ENCODE measurements at places on chromosomes 11 and 22.

DNA sequence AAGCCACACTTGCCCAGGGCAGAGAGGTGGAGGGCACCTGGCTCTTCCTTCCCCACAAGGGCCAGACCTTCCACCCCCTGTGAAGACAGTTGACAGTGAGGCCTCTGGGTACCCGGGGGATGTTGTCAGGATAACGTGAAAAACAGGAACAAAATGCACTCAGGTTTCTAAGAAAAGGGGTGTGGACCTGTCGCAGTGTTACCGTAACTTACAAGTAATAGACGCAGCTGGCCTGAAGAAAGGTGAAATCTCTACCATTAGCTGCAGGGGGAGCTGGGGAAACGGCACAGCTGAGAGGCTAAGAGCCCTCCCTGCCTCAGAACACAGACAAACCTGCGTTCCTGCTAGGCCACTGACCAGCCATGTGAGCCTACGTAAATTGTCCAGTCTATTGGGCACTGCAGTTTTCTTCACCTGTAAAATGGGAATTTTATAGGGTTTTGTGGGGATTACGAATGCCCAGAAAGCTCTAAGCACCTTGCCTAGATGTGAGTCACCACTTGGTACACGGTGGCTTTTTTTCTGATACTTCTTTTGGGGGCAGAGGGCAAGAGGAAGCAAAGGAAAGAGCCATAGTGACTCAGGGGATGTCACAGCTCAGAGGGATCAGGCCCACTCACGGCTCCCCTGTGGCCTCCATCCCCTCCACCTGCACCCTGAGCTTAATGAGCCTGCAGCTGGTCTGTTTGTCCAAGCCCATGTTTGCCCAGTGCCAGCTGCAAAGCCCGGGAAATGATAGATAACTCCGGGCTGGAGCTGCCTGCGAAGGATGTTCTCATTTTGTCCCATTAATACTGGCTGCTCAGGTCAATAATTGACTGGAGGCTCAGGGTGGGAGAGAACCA is 18.4 kb upstream of the CABP7 start:
- DNase-seq = no peak

DNA sequence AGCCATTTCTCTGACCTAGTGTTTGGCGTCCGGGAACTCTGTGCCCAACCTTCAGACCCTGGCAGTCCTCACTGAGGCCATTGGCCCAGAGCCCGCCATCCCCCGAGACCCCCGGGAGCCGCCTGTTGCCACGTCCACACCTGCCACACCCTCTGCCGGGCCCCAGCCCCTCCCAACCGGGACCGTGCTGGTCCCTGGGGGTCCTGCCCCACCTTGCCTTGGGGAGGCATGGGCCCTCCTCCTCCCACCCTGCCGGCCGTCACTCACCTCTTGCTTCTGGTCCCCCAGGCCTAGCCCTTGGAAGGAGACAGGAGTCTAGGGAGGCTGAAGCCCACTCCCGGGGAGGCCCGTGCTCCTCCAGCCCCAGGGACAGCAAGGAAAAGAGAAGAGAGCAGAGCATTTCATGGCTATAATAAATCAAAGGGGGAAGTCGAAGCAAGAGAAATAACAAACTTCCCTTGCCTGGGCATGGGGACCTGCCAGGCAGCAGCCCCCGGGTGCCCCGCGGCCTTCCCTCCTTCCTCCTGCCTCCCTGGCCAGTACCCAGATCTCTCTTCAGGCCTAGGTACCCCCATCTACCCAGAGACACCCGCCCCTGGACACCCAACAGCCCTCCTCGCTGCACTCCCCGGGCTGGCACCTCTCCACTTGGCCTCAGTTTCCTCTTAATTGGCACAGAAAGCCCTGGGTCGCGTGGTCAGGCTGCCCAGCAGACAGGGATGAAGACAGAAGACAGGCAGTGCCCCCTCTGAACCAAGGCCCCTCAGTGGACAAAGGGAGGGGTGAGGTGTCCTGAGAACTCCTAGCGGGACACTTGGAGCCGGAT is 13.0 kb upstream of the SLC39A13 start:
- no peak for DNase-seq

- no peak for DNase-seq
Measured at GRCh38 chr11:96447208-96448110, 57.6 kb downstream of the JRKL start.

GRCh38 chr11:87019613-87020271 is 18.0 kb upstream of the TMEM135 start:
- peak; percentile 50 for DNase-seq

DNA sequence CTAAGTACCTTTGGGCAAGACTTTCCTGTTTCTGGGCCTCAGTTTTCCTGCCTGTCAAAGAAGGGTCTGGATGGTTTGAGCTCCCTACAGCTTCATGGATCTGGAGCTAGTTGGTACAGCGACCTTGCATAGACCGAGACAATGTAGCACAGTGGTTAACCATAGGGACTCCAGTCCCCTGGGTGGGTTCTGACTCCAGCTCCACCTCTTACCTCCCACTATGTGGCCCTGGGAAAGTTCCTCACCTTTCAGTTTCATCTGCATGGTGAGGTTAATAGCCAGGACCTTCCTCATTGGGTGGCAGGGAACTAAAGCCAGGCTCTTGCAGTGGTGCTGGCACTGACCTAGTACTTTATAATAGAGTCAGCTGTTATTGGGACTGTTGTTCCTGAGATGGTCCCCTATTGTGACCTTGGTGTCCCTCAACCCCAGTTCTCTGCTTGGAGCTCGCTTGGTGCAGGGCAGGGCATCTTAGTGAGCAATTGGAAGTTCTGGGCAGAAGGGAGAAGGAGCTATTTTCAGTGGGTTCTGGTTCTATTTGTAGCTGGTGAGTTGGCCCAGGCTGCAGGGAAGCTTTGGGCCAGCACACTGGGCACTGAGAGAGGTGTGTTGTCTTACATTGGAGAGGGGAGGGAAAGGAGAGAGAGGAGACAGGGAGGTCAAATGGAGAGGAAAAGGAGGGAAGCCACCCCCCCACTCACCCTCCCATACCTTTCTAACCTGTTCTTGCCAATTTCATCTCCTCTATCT is 10.7 kb upstream of the MTMR3 start:
- no peak for DNase-seq

- DNase-seq = no peak
Measured at GRCh38 chr11:73286240-73286810, 14.2 kb downstream of the P2RY6 start.

GRCh38 chr11:47241841-47242301 is 6.7 kb downstream of the ACP2 start:
- DNase-seq = no peak

GRCh38 chr11:13228572-13228971 is 49.0 kb upstream of the BMAL1 start:
- DNase-seq = no peak

DNA sequence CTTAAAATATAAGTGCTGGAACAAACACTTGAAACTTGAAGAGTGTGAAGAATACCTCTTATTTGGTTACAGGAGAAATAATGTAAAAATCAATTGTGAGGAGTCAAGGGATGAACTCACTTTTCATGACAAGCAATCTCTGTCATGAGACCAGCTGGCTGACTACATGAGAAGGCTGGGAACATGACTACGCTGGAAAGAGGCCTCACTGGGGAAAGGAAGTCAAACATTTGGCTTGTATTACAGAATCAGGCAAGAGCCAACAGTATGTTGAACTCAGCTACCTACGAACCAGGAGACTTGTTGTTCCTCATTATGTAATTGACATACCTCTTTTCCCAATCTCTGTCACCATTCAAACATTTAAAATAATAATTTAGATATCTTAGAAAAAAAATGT is 14.4 kb downstream of the DCDC1 start:
- DNase-seq = no peak

DNA sequence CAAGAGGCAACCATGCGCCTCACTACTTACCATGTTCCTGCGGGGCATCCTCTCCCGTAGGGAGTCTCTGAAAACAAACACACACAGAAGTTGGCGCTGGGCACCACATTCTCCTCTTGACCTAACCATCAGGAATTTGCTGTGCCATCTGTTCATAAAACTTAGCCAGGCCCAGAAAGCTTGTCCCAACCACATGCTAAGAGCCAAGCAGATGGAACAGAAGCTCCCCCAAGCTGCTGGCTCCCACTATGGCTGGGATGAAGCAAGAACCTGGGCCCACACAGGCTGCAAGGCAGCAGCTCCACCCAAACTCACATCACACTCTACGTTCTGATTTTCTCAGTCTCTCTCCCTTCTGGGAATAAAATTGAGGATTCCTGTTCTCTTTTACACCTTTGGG is 17.4 kb downstream of the HPS4 start:
- DNase-seq = no peak

GRCh38 chr11:26704249-26704648 is 17.6 kb downstream of the SLC5A12 start:
- no peak for DNase-seq

DNA sequence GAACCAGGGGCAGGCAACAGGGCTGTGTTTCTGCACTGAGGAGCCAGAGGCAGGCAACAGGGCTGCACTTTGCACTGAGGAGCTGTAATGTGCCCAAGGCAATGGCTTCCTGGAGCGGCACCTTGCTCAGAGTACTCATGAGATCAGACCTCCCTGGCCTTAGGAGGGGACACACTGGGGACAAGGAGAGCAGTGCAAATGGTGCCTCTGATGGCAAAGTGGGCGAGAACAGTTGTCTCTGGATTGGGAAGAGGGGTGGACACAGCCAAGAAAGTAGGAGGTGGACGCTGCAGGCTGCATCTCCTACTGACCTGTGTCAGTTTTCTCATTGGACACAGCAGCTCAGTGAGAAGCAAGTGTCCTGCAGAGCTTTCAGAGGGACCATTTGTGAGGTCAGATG is 1443.3 kb downstream of the TBC1D22A start:
- no peak for DNase-seq

DNA sequence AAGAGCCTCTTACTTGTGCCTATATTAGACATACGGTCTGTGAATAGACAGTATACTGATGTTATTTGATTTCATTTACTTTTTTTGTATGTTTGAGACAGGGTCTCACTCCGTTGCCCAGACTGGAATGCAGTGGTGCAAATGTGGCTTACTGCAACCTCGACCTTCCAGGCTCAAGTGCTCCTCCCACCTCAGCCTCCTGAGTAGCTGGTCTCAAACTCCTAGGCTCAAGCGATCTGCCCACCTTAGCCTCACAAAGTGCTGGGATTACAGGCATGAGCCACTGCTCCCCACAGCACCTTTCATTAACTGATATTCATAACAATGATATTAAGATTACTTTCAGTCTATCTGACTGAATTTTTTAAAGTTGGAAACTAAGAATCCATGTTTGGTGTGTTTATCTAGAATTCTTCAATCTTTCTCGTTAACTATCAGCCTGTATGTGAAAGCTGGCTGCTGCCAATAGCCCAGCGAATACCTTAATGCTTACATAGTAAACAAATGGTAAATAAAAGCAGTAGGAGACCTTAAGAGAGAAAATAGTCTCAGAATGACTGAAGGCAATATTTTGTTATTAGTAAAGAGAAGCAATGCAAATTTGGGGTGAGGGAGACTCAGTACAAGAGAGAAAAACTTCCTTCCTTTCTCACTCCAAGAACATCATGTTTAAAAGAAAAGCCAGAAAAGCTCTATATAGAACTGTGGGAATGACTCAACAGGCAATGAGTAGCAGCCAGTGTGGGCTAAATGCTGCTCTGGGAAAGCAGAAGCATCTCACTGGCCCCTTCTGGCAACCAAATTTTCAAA is 101.9 kb downstream of the MRTFA start:
- no peak for DNase-seq

GRCh38 chr11:83760932-83761331 is 474.8 kb upstream of the CCDC90B start:
- DNase-seq = no peak

- DNase-seq = no peak
Measured at GRCh38 chr22:43384863-43385262, 27.0 kb upstream of the MPPED1 start.

- DNase-seq = no peak
Measured at GRCh38 chr11:77223797-77224196, 77.7 kb downstream of the GDPD4 start.

- DNase-seq = no peak
Measured at GRCh38 chr22:24429411-24430365, 2.3 kb downstream of the ADORA2A start.

GRCh38 chr11:7846003-7846402 is 49.3 kb upstream of the OR5P2 start:
- DNase-seq = no peak

DNA sequence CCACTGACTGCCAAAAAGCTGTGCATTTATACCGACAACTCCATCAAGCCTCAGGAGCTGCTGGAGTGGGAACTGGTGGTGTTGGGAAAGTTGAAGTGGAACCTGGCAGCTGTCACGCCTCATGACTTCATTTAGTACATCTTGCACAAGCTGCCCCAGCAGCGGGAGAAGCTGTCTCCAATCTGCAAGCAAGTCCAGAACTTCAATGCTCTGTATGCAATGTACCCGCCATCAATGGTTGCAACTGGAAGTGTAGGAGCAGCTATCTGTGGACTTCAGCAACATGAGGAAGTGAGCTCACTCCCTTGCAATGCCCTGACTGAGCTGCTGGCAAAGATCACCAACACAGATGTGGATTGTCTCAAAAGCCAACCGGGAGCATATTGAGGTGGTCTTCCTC is at the start of gene SLC22A25:
TSS of gene SLC22A25 (minus strand) at position 67 of the 400 bp plus-strand sequence. CDS start 13,947 bp downstream, outside the sequence.
- no peak for DNase-seq

DNA sequence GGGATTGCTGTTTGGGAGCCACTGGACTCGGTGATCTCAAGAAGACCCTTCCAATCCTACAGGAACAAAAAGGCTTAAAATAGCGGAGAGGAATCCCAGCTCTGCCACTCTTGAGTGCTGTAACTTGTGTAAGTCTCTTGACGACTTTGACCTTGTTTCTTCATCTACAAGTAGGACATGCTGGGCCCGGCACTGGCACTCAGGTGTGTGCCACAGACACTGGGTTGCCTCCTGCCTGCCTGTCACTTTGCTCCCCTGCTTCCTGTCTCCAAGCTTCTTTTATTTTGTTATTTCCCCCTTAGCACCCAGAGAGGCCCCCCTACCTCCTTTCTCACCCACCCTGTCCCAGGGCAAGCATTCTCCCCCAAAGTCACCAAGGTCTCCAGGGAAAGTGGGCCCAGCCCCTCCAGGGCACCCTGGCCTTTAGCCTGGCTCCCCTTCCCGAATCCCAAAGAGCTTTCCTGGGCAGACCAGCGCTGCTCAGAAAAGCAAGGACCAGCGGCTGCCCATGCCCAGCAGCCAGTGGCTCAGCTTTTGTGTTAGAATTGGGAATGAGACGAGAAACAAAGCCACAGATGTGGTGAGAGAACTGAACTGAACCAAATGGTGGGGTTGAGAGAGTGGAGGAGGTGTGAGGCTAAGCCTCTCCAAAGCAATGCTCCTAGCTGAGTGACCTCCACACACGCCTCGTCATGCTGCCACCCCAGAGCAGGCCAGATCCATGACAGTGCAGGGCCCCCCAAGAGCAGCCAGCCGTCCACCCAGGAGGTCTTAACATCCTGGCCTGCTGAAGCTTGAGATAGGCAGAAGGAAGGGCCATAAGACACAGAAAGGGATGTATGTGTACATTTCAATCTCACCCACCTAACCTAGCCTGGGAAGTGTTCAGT is 4.5 kb downstream of the TRIM29 start:
- DNase-seq = no peak

Data from foreskin melanocyte (primary cell).